ENCODE measurements at places on chromosomes 1 and 21. TPM values are rescaled to one million over a fixed set of nuclear protein-coding genes. Genes with fewer than 3 reads are reported as not detected.
A peak's percentile ranks its signal among the peaks of the same experiment; 100 is the strongest.

DNA sequence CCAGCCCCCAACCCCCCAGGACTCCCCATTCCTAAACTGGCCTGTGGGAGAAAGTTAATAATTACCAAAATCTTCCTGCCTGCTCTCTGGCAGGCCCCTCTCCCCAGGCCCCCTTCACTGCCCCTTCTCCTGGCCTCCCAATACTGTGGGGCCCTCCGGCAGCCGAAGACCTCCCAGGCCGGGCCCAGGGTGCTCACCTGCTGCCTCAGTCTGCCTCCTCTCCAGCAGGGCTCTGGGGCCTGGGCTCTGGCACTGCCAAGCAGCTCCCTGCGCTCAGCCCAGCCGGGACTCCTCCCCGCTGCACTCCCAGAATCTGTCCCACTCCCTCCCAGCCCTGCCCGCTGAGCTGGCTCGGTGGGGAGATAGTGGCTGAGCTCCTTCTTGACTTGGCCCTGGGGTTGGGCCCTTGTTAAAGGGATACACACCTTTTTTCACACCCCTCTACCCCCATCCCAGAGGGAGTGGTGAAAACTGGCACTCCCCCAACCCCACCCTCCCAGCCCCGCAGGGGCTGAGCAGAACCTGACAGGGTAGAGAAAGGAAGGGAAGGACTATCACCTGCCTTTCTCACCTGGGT is at the start of gene S100A16:
S100A16 (minus strand) TSS at position 383 of the 577 bp plus-strand sequence. CDS start 4,986 bp downstream, outside the sequence.
- no peak for DNase-seq
- H3K27ac ChIP-seq, result peak within 1 kb of the TSS; percentile 9

DNA sequence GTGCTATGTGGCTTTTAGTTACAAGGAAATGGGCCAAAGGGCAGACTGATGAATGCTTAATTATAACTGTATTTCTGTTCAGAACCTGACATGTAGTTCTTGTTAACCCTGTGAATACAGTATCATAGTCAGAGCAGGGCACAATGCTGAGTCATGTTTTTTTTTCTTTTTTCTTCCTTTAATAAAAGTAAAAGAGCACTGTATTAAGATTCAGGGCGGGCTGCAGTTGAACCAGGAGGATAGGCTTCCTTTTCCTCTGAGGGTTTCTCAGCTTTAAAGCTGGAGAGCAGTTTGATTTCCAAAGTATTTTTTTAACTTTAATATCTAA is 8.7 kb downstream of the CLDN8 start:
- DNase-seq, result no peak
- H3K27ac ChIP-seq, result peak overlapping the region; percentile 30
- H3K27me3 ChIP-seq, result no peaks in the 10 kb centered on the region

DNA sequence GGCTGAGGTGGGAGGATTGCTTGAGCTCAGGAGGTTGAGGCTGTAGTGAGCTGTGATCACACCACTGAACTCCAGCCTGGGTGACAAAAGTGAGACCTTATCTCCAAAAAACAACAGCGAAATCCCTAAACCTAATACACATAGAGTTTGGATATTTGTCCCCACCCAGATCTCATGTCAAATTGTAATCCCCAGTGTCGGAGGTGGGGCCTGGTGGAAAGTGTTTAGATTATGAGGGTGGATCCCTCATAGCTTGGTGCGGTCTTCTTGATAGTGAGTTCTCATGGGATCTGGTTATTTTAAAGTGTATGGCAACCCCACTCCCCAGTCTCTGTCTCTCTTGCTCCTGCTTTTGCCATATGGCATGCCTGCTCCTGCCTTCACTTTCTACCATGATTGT is 94.0 kb downstream of the POU2F1 start:
- H3K4me1 ChIP-seq, result no peaks in the 10 kb centered on the region
- H3K27ac ChIP-seq, result no peak overlapping the region
- peaks cover 5% of the 10 kb centered on the region for H3K36me3 ChIP-seq
- H3K27me3 ChIP-seq, result no peaks in the 10 kb centered on the region
- DNase-seq, result no peak

GRCh38 chr1:185448591-185449186 is 131.6 kb upstream of the IVNS1ABP start:
- H3K27me3 ChIP-seq, result no peaks in the 10 kb centered on the region
- DNase-seq, result no peak
- H3K36me3 ChIP-seq, result no peaks in the 10 kb centered on the region
- H3K4me3 ChIP-seq, result no peak overlapping the region
- no peak overlapping the region for H3K27ac ChIP-seq
- H3K4me1 ChIP-seq, result no peaks in the 10 kb centered on the region

DNA sequence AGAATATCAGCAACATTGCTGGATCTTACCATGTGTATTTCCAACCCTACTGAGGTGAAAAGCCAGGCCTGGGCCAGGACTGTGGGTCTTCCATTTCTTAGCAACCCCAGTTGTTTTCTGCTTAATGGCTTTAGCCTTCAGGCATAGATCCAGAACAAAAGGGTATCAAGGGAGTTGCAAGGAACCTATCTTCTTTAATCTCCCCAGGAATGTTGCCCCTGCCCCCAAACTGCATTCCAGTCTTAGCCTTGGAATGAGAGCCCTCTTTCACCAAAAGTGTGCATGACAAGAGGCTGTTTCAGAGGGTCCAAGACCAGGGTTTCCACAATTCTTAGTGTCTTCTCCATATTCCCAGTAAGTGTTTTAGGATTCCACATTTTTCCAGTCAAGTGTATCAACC is 87.9 kb upstream of the SOX13 start:
- H3K4me3 ChIP-seq, result no peak overlapping the region
- no peaks in the 10 kb centered on the region for H3K36me3 ChIP-seq
- no peaks in the 10 kb centered on the region for H3K27me3 ChIP-seq
- H3K27ac ChIP-seq, result no peak overlapping the region
- H3K4me1 ChIP-seq, result no peaks in the 10 kb centered on the region

- H3K4me1 ChIP-seq, result no peaks in the 10 kb centered on the region
- no peak overlapping the region for H3K4me3 ChIP-seq
- H3K36me3 ChIP-seq, result no peaks in the 10 kb centered on the region
Observed at GRCh38 chr1:74324684-74325448, 89.7 kb downstream of the TNNI3K start.

- no peak overlapping the region for H3K27ac ChIP-seq
- no peaks in the 10 kb centered on the region for H3K27me3 ChIP-seq
- no peaks in the 10 kb centered on the region for H3K36me3 ChIP-seq
- H3K4me1 ChIP-seq, result peaks cover 27% of the 10 kb centered on the region
Observed at GRCh38 chr1:96360036-96360795, 361.4 kb upstream of the PTBP2 start.

GRCh38 chr1:183652107-183652506 is 1.0 kb downstream of the APOBEC4 start:
- H3K4me1 ChIP-seq, result peaks cover 9% of the 10 kb centered on the region
- no peaks in the 10 kb centered on the region for H3K36me3 ChIP-seq
- H3K27me3 ChIP-seq, result no peaks in the 10 kb centered on the region
- no peak overlapping the region for H3K4me3 ChIP-seq
- H3K27ac ChIP-seq, result no peak overlapping the region

DNA sequence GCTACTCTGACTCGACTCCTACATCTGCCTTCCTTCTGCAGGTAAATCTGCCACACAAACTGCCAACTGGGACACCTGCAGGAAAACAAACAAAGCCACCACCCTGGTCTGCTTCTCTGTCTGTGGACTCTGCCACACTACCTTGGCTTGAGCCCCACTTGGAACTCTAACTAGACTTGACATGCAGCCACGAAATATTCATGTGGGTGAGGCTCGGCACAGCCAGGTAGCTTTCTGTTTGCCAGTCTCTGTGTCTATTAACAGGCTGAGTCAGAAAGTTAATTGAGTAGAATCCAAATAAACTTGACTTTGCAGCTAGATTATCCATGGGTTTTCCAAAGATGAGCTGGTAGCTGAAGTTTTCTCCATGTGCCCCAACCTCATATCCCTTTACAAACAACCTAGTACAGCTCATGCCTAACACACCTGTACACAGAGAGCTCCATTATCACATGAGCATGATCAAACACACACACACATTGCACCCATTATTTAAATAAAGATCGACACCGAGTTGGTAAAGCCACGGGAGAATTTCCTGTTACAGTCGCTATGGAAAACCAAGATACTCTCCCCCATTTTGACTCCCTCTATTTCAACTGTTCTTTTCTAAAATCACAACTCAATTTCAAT is 808 bp downstream of the C1orf116 start:
- no peaks in the 10 kb centered on the region for H3K36me3 ChIP-seq
- no peak overlapping the region for H3K27ac ChIP-seq
- DNase-seq, result no peak
- no peak overlapping the region for H3K4me3 ChIP-seq
- no peaks in the 10 kb centered on the region for H3K4me1 ChIP-seq

- no peak overlapping the region for H3K27ac ChIP-seq
- no peak for DNase-seq
- H3K36me3 ChIP-seq, result no peaks in the 10 kb centered on the region
- peaks cover 2% of the 10 kb centered on the region for H3K4me1 ChIP-seq
- no peaks in the 10 kb centered on the region for H3K27me3 ChIP-seq
Observed at GRCh38 chr1:184030433-184031091, 7.0 kb downstream of the COLGALT2 start.

DNA sequence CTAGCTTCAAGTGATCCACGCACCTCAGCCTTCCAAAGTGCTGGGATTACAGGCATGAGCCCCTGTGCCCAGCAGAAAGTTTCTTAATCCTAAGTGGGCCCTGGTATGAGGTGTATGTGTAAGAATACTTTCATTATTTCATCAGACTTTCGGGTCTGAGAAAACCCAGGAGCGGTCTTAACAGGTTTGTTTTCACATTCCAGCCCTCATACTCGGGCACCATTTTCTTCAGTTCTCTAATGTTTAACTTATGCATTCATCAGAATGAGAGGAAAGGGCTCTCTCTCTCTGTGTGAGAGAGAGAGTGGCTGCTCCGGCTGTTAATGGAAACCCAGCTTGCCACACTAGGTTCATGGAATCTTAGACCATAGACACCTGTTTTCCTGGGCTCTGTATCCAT is 4.2 kb upstream of the PADI1 start:
- no peak overlapping the region for H3K27ac ChIP-seq
- no peaks in the 10 kb centered on the region for H3K36me3 ChIP-seq
- H3K4me1 ChIP-seq, result no peaks in the 10 kb centered on the region
- DNase-seq, result no peak

DNA sequence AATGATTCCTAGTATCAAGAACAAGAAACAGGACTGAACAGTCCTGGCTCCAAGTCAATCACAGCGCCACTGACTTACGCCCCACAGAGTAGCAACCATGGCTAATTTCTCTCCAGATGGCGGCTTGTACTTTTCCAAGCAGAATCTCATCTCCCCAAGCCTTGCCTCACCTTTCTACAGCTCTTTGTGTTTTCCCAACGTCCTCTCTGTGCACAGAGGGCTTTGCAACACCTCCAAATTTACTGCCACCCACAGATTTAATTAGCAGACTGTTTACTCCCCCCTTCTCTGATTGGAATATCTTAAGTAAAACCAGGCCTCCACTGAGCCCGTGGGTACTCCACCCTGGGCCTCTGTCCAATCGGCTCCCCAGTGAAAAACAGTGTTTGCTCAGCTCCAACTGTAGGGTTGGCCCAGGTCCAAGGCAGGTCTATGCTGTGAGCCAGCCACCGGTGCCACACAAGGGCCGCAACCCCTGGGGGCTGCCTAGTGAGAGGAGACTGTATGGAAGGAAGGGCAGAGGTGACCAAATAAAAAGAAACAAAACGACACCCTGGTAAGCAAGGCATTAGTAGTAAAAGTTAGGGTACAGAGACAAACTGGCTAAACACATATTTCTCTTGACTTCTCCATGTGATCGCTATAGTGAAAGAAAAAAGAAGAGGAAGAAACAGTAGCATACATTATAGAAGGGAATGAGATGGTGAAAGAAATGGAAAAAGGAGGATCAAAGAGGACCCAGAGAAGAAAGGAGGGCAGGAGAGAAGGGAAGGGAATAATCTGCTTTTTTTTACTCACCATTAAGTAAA is 128.4 kb upstream of the SOD1 start:
- peak; percentile 77 for DNase-seq
- H3K27ac ChIP-seq, result no peak overlapping the region
- H3K4me1 ChIP-seq, result no peaks in the 10 kb centered on the region
- no peaks in the 10 kb centered on the region for H3K36me3 ChIP-seq
- no peaks in the 10 kb centered on the region for H3K27me3 ChIP-seq

- no peak overlapping the region for H3K4me3 ChIP-seq
- peak; percentile 44 for DNase-seq
- H3K27ac ChIP-seq, result peak overlapping the region; percentile 84
Observed at GRCh38 chr1:246113555-246114095, 393.5 kb downstream of the SMYD3 start.

DNA sequence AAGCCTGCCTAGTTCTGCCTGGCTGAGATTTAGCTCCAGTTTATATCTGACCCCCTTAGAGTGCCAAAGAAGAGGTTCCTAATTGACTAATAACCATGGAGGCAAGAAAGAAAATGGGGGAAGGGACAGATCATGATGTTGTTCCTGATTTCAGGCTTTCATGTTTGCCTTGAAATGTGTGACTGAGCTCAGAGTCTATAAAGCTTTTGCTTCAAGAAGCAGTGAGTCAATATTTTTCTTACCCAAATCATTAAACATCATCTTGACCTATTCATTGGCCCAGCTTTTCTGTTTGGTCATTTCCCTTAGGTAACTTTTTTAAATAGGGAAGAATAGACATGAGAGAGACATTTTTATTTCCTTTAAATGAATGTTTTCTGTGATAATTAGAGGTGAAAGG is 55.9 kb downstream of the HHAT start:
- no peaks in the 10 kb centered on the region for H3K27me3 ChIP-seq
- H3K4me3 ChIP-seq, result no peak overlapping the region
- H3K27ac ChIP-seq, result no peak overlapping the region
- no peaks in the 10 kb centered on the region for H3K36me3 ChIP-seq
- H3K4me1 ChIP-seq, result no peaks in the 10 kb centered on the region
- no peak for DNase-seq

DNA sequence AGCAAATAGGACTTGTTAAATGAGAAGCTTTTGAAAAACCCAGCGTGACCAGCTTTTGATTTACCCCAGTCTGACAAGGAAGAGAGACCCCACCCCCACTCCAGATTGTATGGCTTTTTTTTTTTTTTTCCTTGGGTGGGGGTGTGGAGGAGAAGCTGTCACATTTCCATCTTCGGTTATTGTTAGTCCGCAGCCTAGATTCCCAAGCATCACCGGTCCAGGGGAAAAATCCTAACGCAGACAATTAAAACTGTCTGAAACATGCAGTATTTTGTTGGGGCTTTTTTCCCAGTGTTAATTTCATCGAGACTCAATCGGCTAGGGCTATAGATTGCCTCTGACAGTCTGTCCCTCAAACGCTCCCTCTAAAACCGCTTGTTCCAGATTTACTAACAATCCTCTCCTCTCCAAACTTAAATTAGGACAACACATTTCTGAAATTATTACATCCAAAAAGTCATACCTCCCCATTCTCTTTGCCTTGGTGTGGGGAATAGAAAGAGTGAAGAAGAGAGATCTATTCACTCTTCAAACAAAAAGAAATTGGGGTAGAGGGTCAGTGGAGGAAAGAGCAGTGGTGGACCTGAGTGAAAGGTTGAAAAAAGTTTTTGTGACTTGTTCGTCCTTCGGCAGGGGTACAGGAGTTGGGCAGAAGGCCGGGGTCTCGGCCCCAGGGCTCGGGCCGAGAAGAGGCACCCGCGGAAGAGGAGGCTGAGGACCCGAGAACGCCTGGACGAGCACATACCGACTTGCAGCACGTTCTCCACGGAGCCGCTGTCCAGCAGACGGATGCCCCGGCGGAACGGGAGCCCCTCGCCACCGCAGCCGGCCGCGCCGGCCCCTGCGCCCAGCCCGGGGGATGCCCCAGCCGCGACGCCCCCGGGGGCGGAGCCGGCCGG is 1.1 kb downstream of the ZSWIM5 start:
- DNase-seq, result peak; percentile 63
- H3K4me1 ChIP-seq, result peaks cover 3% of the 10 kb centered on the region
- peak overlapping the region; percentile 87 for H3K27ac ChIP-seq
- peaks cover 42% of the 10 kb centered on the region for H3K27me3 ChIP-seq

The NCF2 gene
- 6.0 TPM for polyA plus RNA-seq

The CR1L gene
- not detected for polyA plus RNA-seq

The CR2 gene
- polyA plus RNA-seq, result not detected

The OR2L13 gene
- polyA plus RNA-seq, result 0.23 TPM

The OLFML3 gene
- 28.3 TPM for polyA plus RNA-seq

The AHDC1 gene
- polyA plus RNA-seq, result 8.5 TPM
